Mucosa of gallbladder (tissue), 1 donor: ENCODE measurements at places on chromosomes 12 and 14. TPM values are rescaled to one million over a fixed set of nuclear protein-coding genes. Genes with fewer than 3 reads are reported as not detected.

Gene KLC1
- 171 TPM for total RNA-seq

DNA sequence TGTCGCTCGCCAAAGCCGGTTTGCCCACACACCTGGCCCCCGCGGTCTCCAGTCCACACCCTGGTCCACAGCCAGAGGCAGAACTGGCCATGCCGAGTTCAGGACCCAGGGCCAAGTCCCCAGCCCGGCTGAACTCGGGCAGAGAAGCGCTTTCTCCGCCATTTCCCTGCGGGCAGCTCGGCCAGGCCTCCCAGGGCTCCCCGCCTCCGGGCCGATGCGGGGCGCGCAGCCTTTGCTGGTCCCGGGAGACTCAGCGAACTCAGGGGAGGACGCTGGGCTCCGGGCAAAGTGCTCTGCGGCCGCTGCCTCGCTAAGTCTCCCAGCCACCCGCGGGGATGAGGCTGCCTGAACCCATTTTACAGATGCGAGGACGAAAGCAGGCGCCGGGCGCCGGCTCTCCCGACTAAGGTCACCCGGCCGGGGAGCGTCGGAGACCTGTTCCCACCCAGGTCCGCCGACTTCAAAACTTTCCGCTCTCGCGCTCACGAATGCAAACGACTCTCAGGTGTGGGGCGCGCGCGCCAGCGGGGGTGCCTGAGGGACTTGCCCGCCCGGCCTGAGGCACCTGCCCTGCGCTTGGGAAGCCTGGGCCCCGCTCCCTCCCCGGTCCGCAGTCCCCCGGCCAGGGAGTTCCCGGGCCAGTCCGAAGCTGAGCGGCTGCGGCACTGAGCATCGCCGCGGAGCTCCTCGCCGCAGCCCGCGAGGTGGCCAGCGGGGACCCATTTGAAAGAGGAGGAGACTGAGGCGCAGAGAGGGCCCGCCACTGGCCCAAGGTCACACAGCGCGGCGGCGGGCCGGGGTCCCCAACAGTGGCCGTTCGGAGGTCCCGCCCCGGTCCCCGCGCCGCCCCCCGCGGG, 627 bp downstream of the TESC start:
- peak; percentile 30 for DNase-seq

GRCh38 chr12:13576935-13577500, 380.5 kb downstream of the EMP1 start:
- no peak for DNase-seq

- DNase-seq = no peak
Observed at GRCh38 chr12:5571115-5571514, 139.2 kb downstream of the NTF3 start.

DNA sequence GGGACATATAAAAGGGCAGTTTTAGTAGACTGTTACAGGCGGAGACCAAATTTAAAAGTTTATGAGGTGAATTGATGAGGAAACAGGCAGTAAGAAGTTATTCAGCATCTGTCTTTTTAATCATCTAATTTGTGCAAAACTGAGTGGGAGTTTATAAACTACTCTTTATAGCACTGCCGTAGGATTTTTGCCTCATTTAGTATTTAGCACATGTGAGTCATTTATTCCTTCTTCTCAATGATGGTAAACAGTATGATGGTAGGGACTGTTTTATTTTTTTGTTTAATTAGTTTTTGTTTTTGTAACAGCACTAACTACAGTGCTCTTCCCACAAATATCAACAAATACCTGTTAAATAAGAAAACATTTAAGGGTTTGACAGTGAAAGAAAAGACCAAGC, 20.6 kb downstream of the TOGARAM1 start:
- DNase-seq = no peak

DNA sequence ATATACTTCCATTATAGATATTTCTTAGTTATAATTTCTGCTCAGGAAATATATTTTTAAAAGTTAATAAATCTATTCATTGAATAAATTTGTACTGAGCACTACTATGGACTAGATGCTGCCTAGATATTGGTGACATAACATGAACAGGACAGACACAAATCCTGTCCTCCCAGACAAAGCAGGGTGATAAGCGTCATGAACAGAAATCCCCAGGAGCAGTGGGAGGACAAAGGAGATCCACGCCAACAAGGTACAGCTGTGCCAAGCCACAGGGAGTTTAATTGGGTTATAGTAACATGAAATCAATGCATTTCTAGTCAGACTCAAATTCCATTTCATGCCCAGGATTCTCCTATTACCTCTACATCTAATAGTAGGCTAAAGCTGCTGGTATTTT, 171.8 kb upstream of the CPNE8 start:
- DNase-seq = no peak
